ENCODE measurements at places on chromosomes 4 and X. TPM values are rescaled to one million over a fixed set of nuclear protein-coding genes. Genes with fewer than 3 reads are reported as not detected.

- DNase-seq, result no peak
These were observed 14.5 kb upstream of the DKK2 start for GRCh38 chr4:107050525-107051135.

DNA sequence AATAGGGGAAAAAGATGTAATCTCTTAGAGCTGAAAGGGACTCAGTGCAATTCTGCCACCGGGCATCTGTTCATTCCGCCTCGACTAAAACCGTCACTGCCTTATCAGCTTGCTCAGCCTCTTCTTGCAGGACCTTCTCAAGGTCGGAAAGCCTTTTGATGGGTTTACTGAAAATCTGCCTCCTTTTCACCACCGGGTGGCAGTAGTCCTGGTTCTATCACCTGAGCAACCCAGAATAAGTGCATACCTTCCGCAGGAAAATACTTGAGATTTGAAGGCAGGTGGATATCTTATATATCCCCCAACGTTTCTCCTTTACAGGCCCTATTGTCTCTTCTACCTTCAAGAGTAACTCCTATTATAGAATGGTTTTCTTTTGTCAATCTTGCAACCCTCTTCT lies 103.4 kb upstream of the PAK3 start:
- DNase-seq, result no peak

DNA sequence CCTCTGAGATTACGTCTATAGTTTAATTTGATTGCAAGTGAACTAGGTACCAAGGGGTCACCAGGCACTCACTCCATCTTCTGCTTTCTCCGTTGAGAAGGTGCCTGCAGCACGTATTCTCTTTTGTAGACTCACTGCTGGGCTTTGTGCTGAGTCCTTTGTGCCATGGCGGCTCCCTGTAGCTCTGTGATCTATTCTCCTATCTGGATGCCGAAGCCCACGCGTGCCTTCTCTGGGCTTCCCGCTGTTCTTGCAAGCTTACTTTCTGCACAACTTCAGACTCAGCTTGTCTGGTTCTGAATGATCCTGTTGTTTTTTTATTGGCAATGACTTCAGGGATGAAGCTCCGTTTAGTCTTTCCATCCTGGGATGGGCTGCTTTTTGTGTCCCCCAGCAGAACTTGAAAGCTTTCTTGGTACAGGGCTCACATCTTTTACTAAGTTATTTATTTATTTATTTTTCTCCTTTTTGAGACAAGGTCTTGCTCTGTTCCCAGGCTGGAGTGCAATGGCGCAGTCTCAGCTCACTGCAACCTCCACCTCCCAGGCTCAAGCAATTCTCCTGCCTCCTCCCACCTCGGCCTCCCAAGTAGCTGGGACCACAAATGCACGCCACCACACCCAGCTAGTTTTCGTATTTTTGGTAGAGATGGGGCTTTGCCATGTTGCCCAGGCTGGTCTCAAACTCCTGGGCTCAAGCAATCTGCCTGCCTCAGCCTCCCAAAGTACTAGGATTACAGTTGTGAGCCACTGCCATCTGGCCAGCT lies 100.9 kb upstream of the NKX1-1 start:
- no peak for DNase-seq

The ZNF518B gene
- 22.9 TPM for polyA plus RNA-seq

DNA sequence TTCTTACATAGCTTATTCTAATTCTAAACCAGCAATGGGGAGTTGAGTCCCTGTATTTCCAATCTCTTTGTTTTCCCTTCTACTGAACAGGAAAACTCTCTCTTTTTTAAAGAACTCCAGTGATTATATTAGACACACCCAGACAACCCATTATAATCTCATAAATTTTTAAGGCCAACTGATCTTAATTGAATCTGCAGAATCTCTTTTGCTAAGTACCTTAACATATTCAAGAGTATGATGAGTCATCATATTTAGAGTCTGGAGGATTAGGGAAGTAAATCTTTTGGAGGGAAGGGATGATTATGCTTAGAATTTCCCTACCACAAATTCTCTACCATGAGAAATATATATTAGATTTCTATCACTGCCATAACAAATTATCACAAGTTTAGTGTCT lies 705.1 kb downstream of the CENPC start:
- DNase-seq, result no peak

DNA sequence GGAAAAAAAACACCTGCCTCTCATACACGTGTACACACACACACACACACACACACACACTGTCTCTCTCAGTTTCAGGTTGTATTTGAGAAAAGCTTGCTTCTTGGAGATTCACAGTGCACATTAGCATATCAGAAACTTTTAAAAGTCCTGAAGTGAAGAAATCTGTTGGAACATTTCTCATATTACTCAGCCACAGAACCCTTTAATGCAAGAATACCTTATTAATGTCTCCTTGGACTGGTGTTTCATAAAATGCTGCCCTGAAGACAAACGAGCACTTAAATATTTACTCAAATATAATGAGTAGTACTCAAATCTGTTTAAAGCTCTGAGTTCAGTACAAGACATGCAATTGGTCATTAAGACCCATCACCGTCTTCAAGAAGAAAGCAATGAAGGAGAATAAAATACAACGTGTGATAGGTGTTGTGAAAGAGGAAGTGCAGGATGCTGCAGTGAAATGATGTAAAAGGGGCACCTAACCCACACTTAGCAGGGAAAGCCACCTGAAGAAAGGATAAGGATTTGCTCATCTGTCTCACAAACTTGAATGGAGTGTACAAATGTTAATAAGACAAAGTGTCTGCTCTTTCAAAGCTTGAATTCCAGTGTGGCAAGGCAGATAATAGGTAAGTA lies 57.0 kb downstream of the DCLK2 start:
- DNase-seq, result no peak

The MTCP1 gene
- polyA plus RNA-seq, result 17.4 TPM

- DNase-seq, result no peak
These were observed 11.3 kb downstream of the YTHDC1 start for GRCh38 chr4:68338625-68339024.

GRCh38 chr4:181688432-181688831 lies 554.8 kb upstream of the TENM3 start:
- DNase-seq, result no peak

The KLHL4 gene
- 0.17 TPM for polyA plus RNA-seq

The SLC9B1 gene
- polyA plus RNA-seq, result 0.32 TPM

DNA sequence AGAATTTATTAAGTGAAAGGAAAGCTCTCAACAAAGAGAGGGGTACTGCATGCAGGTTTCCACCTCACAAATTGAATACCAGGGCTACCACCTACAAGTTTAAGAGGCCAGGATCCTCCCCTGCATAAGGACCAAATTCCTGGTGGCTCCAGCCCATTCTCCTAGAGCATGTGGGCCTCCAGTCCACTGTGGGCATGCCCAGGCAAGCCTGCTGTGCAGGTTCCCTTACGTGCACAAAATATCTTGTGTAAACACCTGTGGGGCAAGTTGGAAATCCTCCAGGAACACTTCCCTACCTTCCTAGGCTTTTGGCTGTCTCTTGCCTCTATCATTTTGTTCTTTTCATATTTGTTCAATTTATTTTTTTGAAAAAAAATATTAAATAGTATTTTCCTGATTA lies 724.3 kb downstream of the ARAP2 start:
- no peak for DNase-seq

The BEX1 gene
- 0.66 TPM for polyA plus RNA-seq

GRCh38 chr4:101066626-101067170 lies 280.6 kb downstream of the PPP3CA start:
- no peak for DNase-seq

GRCh38 chr4:77931452-77932135 lies 69.0 kb downstream of the MRPL1 start:
- no peak for DNase-seq

DNA sequence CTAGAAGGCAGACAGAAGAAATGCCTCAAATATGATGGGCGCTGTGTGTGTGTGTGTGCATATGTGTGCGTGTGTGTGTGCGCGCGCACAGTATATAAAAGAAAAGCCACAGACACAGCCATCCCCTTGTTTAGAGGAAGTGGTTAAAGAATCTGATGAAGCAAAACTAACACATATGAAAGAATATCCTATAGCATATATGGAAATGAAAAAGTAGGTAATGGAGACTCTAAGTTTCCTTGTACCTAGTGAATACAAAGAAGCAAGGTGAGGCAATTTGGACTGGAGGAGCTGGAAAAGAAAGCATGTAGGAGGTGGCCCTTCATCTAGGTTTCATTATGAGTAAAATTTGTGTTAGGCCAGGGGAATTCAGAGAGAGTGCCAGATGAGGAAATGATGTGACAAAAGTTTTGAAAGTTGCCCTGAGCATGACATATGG lies 58.6 kb upstream of the MCF2 start:
- DNase-seq, result no peak
